Stimulated activated CD8-positive, alpha-beta memory T cell treated with anti-CD3 and anti-CD28 coated beads, Interleukin-4, amount 100 ng/mL, for 1 hour (primary cell): ENCODE measurements at places on chromosomes 5 and 9.

DNA sequence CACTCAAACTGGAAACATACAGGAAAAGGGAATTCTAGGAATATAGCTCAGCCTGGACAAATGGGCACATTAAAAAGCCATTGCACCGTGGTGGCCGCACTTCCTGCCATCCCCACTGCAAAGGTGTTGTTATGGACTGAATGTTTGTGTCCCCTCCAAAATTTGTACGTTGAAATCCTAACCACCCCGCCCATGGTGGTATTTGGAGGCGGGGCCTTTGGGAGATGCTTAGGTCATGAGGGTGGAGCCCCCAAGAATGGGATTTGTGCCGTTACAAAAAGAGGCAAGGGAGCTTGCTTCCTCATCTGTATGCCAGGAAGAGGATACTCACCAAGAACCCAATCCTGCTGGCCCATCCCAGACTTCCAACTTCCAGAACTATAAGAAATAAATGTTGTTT is 1.1 kb upstream of the CMBL start:
- DNase-seq: no peak

- no peak for DNase-seq
These were observed 162.0 kb upstream of the SMIM23 start for GRCh38 chr5:171623551-171624097.

- no peak for DNase-seq
These were observed 52.1 kb upstream of the LMX1B start for GRCh38 chr9:126561582-126561981.

- no peak for DNase-seq
These were observed 218.8 kb downstream of the PDE4D start for GRCh38 chr5:59674763-59675162.

GRCh38 chr5:171776213-171776612 is 9.4 kb upstream of the SMIM23 start:
- DNase-seq: no peak

DNA sequence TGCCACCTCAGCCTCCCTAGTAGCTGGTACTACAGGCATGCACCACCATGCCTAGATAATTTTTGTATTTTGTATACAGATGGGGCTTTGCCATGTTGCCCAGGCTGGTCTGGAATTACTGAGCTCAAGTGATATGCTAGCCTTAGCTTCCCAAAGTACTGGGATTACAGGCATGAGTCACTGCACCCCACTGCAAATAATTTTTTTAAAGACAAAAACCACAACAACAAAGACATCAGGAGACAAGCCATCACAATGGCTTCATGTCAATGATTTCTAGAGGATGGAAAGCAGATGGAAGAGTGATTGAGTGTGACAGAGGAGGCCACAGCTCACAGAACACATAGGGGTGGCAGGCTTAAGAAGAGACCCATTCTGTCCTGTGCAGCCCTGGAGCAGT is 97.9 kb upstream of the PCSK1 start:
- no peak for DNase-seq

DNA sequence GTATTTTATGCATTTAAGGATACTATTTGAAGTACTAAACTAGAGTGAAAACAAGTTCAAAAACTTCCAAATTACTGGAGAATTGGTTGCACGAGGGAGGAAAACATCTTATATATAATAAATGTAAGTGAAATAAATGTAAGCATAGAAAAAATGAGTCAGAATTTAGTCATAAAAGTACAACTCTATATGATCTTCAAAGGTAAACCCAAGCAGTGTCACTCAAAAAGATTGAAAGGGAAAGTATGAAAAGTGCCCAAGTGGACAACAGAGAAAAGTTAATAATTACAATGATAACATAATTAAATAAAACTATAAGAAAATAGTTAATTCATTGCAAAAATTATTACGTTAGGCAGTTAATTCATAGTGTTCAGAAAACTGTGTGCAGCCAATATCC is 2288.5 kb upstream of the C9orf72 start:
- DNase-seq: no peak

- DNase-seq: no peak
These were observed 6.4 kb upstream of the MSX2 start for GRCh38 chr5:174717826-174718455.

DNA sequence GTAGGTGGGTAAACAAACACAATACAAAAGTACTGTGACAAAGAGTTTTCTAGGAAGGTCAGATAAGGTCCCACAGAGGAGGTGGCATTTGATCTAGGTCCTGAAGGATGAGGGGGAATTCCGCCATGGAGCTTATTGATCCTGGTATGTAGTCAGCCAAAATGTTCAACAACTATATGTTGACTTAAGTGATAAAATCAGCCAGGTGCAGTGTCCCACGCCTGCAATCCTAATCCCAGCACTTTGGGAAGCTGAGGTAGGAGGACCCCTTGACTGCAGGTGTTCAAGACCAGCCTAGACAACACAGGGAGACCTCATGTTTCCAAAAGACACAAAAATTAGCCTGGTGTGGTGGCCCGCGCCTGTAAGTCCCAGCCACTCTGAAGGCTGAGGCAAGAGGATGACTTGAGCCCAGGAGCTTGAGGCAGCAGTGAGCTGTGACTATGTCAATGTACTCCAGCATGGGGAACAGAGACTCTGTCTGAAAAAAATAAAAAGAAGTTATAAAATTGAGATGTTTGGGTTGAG is 46.4 kb upstream of the PLIN2 start:
- DNase-seq: no peak

DNA sequence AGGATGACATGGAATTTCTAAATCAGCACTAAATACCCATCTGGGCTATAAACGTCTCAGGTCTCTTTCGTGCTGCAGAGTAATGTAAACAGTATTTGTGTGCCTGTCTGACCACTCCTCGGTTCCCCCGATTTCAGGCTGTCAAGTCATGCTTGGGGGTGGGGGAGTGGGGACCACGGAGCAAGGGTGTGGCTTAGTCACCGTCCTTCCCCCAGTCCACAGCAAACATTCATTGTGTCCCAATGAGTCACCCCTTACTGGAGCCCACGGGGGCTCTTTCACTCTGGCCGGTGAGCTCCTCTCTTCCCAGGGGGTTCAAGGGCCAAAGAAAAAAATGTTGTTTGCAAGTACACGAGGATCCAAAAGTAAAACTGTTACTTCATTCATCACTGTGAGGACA is 72.4 kb upstream of the ICE1 start:
- DNase-seq: no peak

DNA sequence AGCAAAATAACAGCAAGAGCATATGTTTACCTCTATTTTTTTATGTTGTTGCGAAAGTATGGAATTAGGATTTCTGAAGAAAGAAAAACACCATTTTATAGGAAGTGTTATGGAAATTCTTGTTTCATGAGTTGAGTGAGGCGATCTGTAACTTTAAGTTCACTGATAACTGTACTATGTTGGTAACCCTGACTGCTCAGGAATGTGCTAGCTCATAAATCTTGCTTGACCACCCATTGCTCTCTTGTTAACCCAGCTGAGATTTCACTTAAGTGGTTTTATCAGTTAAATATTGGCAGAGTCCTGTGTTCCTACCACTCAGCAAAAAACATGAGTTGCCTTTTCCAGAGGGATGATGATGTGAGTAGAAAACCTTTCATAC is 91.1 kb upstream of the STARD4 start:
- DNase-seq: no peak

DNA sequence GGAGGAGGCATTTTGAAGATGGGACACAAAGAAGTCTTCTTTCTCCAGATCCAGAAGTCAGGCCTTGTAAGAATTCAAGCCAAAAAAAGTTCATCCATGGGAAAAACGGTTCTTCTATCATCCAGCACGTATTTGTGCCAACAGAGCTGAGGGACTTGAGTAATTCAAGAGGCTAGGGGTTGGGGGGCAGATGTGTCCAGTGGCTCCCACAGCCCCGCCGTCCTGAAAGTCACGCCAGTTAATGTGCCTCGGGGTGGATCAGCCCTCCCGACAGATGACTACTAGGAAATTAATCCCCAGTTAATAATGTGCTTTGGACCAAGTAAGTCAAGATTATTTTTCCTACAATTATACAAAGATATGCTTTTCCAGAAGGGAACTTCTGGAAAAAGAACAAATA is 23.4 kb downstream of the NREP start:
- no peak for DNase-seq

- DNase-seq: no peak
These were observed 410.7 kb downstream of the DMRTA1 start for GRCh38 chr9:22857316-22857715.

DNA sequence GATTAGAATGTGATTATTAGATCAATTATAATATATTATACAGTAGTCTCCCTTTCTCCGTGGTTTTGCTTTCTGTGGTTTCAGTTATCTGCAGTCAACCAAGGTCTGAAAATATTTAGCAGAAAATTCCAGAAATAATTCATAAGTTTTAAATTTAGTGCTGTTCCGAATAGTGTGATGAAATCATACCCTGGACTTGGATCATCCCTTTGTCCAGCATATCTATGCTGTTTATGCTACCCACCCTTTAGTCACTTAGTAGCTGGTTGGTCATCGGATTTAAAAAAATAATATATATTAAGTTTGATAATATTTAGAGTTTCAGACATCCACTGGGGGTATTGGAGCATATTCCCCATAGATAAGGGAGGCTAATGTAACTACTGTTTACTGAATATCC is 19.6 kb downstream of the RMI1 start:
- DNase-seq: no peak

DNA sequence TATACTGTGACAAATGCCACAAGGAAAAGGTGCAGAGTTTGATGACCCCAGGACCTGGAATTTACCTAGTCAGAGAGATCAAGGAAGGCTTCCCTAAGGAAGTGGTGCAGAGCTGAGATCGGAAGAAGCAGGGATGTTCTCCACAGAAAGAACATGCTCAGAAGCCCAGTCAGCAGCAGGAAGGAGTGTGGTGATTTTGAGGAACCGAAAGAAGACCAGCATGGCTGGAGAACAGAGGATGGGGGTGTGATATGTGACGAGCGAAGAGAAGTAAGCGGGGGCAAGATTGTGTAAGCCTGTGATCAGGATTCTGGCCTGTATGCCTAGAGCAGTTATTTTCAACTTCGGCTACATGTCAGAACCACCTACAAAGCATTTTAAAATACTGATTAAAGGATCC is 18.7 kb upstream of the PIK3R1 start:
- DNase-seq: no peak

DNA sequence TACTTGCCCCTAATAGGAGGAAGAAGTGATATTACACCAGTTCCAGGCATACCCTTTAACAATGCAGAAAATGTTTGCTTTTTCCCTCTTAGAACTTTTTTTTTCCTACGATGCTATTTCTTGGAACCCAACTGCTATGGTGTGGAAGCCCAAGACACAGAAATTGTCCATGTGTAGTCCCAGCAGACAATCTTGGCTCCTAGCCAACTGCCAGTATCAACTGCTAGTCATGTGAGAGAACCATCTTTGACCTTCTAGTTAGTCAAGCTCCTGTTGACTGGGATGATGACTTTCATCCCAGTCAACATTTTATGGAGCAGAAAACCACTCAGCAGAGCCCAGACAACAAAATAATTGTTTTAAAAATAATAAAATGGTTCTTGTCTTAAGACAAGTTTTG is 532.4 kb downstream of the TLR4 start:
- DNase-seq: no peak

DNA sequence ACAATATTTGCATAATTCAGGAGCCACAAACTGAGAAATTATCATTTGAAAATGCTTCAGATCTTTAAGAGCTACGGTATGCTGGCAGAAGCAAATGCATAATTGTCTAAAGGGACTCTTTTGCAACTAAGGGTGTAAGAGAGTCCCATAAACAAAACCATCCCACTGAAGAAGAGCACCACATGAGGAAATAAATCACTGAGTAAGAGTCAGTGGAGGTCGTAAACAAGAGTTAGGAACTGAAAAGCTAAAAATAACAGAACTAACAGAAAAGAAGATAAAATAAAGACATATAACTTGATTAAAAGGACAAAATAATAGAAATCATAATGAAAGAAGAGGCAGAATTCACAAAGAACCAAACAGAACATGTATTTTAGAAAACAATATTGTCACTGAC is 3.5 kb upstream of the SMC2 start:
- DNase-seq: no peak

DNA sequence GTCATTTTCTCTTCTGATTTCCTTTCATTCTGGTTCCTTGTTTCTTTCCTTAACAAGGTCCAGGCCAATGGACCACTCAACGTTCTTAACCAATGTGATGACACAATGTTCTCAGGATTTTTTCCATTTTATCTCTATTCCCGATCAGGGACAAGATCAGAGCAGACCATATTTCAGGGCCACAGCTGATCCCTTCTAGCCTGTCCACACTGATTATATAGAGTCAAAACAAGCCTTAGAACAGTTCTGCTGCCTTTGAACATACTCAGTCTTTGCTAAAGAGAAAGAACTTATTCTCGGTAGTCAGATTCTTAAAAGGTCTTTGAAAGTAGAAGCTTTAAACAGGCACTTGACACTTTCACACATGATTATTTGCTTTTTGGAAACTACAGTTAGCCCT is 188.4 kb downstream of the ADAMTSL1 start:
- DNase-seq: no peak

- DNase-seq: no peak
These were observed 9.0 kb downstream of the OR2S2 start for GRCh38 chr9:35948901-35949318.

- no peak for DNase-seq
These were observed 91.3 kb upstream of the APC start for GRCh38 chr5:112646139-112646936.
